ENCODE measurements at places on chromosomes 4 and X.

DNA sequence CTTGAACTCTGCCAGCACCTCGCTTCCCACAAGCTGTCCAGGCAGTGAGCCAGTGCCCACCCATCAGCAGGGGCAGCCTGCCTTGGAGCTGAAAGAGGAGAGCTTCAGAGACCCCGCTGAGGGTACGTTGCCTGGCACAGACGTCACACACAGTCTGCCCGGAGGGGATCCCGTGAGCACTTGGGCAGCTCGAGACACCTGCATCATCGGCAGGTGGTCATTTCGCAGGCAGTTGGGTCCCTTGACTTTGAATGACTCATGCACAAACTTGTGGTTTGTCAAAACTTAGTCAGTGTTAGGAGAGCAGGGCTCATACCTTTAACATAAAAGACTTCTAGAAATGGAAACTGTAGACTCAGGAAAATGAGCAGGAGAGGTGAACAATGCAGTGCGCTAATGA is 9.9 kb downstream of the TACC3 start:
- no peak for DNase-seq

GRCh38 chr4:78667764-78668163 is 108.4 kb upstream of the BMP2K start:
- DNase-seq: no peak

DNA sequence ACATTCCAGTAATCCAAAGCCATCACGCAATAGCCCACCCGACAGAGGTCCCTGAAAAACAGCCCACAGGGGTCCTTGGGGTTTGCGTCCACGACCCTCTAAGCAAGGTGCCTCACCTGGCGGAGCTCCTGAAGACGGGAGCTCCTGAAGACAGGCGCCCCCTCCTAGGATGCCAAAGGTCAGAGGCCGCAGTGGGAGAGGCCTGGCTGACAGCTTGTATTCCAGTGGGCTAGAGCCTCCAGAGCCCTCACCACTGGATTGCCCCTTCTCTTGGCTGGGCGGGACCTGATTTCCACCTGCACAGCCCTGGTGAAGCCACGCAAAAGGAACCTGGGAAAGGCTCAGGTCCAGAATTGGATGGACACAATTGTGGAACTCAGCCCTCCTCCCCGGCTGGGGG is 29.7 kb upstream of the WFS1 start:
- DNase-seq: no peak

- DNase-seq: no peak
Measured at GRCh38 chrX:21225643-21226042, 148.6 kb upstream of the CNKSR2 start.

DNA sequence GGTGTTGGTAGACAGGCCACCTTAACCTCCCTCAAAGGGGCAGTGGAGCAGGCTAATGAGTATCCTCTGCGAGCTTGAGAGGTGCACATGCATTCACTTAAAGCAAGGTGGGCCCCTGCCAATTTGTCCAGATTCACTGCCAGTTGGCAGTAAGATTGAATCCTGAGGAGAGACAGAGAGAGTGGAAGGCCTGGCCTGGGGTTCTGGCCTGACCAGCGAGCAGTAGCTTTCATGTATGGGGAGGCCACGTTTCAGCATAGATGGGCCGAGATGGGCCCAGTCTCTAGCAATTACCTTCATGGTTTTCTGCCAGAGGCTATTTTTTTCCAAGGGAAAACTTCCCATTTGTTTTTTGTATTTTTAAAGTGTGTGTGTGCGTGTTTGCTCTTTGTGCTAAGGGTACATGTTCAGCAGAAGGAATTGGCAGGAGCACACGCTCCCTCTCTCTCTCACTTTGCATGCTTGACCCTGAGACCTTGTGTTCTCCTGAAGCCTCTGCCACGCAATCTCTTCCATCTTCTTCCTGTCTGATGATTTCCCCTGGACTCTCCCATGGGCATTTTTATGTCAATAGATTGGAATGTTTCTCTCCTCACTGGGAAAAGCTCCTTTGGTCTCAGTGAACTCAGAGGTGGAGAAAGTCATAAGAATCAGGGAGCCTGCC is 215.8 kb upstream of the SFRP2 start:
- DNase-seq: no peak

GRCh38 chrX:132758759-132759158 is 199.7 kb downstream of the HS6ST2 start:
- DNase-seq: no peak

GRCh38 chr4:110354460-110354859 is 121.5 kb upstream of the ENPEP start:
- DNase-seq: no peak

GRCh38 chr4:17092736-17093437 is 194.4 kb upstream of the LDB2 start:
- DNase-seq: no peak

DNA sequence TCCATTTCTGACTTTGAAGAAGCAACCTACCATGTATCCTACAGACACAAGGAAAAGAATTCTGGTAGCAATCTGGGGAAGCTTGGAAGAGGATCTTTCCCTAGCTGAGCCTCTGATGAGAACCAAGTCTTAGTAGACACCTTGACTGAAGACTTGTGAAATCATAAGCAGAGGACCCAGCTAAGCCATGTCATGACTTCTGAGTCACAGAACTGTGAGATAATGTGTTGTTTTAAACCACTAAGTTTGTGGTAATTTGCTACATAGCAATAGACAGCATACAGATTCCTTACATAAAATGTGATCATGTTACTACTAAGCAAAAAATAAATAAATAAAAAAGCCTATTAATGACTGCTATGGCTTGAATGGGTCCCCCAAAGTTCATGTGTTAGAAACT is 71.3 kb upstream of the ANKRD50 start:
- DNase-seq: no peak

- no peak for DNase-seq
Measured at GRCh38 chr4:72305080-72305479, 263.9 kb downstream of the ADAMTS3 start.

- DNase-seq: no peak
Measured at GRCh38 chrX:31170792-31171191, 99.0 kb upstream of the FTHL17 start.

GRCh38 chr4:77152421-77152820 is 4.6 kb upstream of the CCNG2 start:
- peak; percentile 75 for DNase-seq

GRCh38 chr4:54643958-54644751 is 13.6 kb upstream of the KIT start:
- no peak for DNase-seq

Measured in NCI-H1417 (cell line).